ENCODE measurements at places on chromosomes 5 and 9. TPM values are rescaled to one million over a fixed set of nuclear protein-coding genes. Genes with fewer than 3 reads are reported as not detected.

- no peak for DNase-seq
These were observed 9.8 kb downstream of the CD74 start for GRCh38 chr5:150402901-150403342.

- no peak for DNase-seq
These were observed 27.0 kb downstream of the CATSPER3 start for GRCh38 chr5:134994560-134995156.

Gene SHOC1
- not detected for total RNA-seq

Gene PRXL2C
- 5.3 TPM for total RNA-seq
